ENCODE measurements at places on chromosomes 11 and 22.
A peak's percentile ranks its signal among the peaks of the same experiment; 100 is the strongest.

DNA sequence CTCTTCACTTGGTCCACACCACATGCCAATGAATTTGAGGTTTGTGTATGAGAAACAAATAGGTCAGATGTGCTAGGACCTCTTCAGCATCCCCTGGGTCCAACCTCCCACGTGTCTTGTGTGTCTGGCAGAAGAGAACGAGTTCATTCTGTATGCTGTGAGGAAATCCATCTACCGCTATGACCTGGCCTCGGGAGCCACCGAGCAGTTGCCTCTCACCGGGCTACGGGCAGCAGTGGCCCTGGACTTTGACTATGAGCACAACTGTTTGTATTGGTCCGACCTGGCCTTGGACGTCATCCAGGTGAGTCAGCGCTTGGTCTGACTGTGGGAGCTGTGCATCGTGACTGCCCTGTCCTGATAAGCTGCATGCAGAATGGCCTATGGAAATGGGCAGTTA is 101.0 kb upstream of the SORL1-AS1 start:
- no peak for DNase-seq

DNA sequence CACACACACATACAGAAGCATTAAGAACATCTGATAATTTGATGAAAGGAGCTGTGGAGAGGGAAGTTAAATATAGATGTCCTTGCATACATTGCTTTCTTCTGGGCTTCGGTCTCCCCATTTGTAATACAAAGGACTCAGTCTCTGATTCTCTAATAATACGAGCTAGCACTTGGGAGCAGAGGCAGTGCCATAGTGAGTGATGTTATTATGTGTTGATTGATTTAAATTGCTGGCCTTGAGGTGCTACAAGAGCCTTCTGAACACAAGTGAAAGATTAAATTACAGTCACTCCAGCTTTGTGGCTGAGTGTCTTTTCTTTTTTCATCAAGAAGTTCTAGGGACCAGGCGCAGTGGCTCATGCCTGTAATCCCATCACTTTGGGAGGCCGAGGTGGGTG is 61.5 kb upstream of the HMGXB4 start:
- DNase-seq, result no peak

GRCh38 chr11:70167723-70168404 is 35.2 kb upstream of the FADD start:
- no peak for DNase-seq

DNA sequence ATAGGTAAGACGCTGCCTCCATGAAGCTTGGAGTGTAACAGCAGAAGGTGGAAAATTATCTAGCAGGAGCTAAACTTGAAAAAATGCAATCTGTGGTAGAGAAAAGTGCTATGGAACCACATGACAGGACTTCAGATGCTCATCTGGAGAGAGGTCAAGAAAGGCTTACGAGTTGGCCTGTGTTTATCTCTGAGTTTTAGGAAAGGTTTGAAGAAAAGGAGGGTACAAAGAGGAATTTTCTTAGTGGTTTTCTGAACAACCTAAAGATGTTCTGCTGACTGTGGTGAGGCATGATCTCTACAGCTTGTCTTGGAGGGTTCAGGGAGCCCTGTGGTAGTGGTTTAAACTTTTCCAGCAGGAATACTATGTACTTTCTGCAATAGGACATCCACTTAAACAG is 8.2 kb downstream of the FJX1 start:
- DNase-seq, result no peak

- no peak for DNase-seq
These were observed 1.1 kb downstream of the FAT3 start for GRCh38 chr11:92225568-92226330.

DNA sequence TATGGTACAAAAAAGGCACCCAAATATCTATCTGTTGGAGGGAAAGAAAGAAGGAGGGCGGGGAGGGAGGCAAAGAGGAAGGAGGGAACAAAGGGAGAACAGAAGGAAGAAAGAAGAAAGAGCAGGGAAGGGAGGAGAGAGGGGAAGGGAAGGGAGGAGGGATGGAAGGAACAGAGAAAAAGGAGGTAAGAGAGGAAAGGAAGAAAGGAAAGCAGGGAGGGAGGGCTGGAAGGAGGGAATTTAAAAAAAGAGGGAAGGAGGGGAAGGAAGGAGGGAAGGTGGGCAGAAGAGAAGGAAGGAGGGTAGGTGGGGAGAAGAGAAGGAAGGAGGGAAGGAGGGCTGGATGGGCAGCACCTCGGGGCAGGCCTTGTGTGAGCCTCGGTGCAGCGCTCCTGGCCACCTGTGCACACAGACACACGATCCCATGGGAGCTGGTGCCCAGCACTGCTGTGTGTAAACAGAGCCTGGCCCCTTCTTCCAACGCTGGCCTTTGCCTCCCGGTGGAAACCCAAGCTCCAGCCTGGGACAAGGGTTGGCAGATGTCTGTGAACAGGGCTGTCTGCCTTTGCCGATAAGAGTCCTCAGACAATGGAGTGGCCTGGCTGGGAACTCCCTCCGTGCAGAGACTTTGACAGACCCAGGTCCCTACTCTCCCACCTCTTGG is 23.2 kb downstream of the SMIM38 start:
- no peak for DNase-seq

GRCh38 chr11:122690384-122690783 is 34.9 kb downstream of the UBASH3B start:
- no peak for DNase-seq

- no peak for DNase-seq
These were observed 2.6 kb downstream of the SYNGR1 start for GRCh38 chr22:39352306-39352891.

GRCh38 chr11:29914203-29914930 is 102.5 kb downstream of the KCNA4 start:
- no peak for DNase-seq

DNA sequence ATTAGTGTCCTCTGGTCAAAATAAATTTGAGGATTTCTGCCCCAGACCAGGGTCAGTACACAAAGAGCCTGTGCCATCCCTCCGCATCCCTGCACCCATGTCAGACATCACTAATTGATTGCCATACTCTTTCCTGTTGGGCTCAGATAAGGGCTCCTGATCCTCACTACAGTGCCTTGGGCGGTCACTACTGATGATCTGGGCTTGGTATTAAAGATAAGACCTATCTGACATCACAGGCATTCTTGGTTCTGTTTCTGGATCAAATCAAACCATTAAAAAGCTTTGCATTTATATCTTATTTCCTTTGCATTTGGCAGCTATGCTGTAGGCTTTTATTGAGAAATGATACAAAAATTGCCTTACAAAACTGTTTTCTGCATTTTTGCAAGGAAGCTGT is 103.5 kb upstream of the TENM4 start:
- no peak for DNase-seq

DNA sequence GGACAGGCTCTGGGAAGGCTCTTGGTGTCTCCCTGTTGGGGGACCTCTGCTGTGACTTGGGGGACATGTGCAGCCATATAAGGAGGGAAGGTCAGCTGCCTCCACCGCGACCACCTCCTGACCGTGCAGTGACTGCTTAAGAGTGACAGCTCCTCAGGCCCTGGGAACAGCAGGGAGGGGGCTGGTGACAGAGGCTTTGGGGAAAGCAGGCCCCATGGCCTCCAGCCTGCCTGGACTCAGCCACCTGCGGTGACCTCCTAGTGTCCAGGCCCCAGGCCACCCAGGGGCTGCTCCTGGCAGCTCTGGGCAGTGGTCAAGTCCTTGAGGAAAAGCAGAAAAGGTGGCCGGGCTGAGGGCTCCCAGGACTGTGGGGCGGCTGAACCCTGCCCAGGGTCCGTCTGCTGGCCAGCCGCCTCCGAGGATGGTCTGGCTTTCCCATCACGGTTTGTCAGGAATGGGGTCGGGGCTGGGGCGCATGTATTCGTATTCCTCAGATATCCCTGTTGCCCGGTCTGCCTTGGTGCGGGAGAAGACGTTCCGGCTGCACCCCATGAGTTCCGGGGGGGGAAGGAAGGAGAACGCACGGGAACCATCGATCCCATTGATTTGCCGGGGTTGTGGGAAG is 96.8 kb downstream of the WNT7B start:
- no peak for DNase-seq

DNA sequence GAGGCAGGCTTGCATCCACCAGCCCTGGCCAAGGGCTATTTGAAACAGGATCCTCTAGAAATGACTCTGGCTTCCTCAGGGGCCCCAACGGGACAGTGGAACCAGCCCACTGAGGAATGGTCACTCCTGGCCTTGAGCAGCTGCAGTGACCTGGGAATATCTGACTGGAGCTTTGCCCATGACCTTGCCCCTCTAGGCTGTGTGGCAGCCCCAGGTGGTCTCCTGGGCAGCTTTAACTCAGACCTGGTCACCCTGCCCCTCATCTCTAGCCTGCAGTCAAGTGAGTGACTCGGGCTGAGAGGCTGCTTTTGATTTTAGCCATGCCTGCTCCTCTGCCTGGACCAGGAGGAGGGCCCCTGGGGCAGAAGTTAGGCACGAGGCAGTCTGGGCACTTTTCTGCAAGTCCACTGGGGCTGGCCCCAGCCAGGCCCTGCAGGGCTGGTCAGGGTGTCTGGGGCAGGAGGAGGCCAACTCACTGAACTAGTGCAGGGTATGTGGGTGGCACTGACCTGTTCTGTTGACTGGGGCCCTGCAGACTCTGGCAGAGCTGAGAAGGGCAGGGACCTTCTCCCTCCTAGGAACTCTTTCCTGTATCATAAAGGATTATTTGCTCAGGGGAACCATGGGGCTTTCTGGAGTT is 13.3 kb downstream of the IL10RA start:
- DNase-seq, result no peak

DNA sequence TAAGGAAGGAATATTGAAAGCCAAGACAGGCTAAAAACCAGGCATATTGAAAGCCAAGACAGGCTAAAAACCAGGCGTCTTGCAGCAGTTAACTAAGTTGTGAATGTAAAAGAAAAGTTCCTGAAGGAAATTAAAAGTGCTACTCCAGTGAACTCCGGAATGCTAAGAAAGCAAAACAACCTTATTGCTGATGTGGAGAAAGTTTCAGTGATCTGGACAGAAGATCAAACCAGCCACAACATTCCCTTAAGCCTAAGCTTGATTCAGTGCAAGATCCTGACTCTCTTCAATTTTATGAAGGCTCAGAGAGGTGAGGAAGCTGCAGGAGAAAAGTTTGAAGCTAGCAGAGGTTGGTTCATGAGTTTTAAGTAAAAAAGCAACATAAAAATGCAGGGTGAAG is 51.4 kb downstream of the PACS1 start:
- no peak for DNase-seq

DNA sequence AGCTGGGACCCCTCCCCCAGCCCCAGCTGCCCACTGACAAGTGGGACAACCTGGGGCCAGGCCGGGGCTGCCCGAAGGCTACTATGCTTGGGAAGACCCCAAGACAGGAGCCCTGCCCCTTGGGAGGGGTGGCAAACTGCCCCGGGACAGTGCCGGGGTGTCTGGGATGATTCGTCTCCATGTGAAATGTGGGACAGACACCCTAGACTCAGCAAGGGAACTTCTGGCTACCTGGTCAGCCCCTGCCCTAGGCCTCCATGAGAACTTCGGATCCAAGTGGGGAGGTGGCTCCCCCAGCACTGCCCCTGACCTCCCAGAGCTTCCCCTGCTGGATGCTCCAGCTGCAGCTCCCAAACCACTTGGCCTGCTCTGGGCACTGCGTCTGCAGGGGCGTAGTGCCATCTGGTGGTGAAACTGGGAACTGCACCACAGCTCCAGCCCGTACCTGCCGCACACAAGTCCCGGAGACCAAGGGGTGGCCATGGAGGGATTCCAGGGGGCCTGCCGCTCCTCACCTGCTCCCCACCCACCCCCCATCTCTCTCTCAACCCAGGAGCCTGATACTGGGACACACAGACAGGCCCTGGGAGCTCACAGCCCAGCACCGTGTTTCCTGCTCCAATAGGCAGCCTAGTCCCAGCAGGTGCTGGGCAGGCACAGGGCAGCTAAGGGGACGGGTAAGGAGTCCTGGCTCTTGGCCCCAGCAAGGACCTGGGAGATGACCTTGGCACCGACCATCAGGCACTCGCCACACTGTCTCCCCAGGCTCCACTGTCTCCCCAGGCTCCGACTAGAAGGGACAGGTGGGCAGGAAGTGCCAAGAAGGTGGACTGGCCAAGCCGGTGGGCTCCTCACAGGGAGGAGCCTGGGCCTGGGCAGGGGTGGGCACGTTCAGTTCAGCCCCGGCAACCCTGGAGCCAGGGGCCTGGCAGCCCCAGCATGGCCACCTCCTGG is 194.1 kb downstream of the IGLL1 start:
- peak; percentile 57 for DNase-seq

DNA sequence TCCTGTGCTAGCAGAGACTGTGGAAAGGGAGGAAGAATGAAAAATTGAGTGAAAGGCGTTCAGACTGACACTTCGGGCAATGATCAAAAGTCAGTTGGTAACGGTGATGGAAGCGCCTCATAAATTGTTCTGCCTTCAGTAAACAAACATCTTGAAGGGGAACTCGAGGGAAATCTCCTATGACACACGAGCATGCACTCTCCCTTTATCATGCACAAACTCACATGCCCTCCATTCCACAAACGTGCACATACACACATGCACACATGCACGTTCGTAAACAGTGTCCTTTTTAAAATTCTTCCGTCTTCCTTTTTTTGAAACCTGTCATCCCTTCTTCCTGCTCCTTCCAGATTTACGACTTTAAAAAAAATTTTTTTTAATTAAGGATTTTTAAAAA is 77.8 kb upstream of the TMEM45B start:
- DNase-seq, result no peak

DNA sequence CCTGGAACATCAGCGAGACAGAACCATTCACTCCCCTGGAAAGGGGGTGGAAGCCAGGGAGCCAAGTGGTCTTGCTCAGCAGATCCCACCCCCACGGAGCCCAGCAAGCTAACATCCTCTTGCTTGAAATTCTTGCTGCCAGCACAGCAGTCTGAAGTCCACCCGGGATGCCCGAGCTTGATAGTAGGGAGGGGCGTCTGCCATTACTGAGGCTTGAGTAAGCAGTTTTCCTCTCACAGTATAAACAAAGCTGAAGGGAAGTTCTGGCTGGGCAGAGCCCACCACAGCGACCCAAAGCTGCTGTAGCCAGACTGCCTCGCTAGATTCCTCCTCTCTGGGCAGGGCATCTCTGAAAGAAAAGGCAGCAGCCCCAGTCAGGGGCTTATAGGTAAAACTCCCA is 764.8 kb upstream of the LUZP2 start:
- DNase-seq, result no peak

- DNase-seq, result no peak
These were observed 35.4 kb upstream of the NFRKB start for GRCh38 chr11:129930743-129931142.

GRCh38 chr22:47547239-47547661 is 784.8 kb downstream of the TBC1D22A start:
- DNase-seq, result no peak

DNA sequence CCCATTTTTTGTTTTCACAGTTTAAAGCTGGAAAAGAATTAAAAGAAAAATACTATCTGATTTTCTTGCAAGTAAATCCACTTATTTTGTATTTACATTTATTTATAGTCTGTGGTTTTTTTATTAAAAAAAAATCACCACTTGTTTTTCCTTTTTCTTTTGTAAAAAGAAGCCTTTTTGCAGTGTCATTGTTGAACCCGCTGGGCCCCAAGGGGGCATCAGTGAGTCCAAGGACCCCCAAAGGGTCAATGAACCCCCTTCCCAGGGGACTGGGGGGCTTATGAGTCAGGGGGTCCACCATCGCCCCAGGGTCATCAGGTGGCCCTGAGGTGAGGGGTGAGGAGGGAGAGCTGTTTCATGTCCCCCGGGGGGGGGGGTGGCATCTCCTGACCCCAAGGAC is 34.0 kb upstream of the EIF3D start:
- no peak for DNase-seq
